Adipose tissue (tissue), 3 donors: ENCODE measurements at places on chromosomes 7 and 10. TPM values are rescaled to one million over a fixed set of nuclear protein-coding genes. Genes with fewer than 3 reads are reported as not detected.

The CXCL12 gene
- polyA plus RNA-seq, result 306 TPM

The OR6V1 gene
- polyA plus RNA-seq, result not detected

The ZNF783 gene
- polyA plus RNA-seq, result 7.9 TPM

The CYP2W1 gene
- polyA plus RNA-seq, result not detected

The CPXM2 gene
- polyA plus RNA-seq, result 11.6 TPM

The NAT16 gene
- polyA plus RNA-seq, result not detected
